Motor neuron (in vitro differentiated cells): ENCODE measurements at places on chromosomes 1 and 21.

DNA sequence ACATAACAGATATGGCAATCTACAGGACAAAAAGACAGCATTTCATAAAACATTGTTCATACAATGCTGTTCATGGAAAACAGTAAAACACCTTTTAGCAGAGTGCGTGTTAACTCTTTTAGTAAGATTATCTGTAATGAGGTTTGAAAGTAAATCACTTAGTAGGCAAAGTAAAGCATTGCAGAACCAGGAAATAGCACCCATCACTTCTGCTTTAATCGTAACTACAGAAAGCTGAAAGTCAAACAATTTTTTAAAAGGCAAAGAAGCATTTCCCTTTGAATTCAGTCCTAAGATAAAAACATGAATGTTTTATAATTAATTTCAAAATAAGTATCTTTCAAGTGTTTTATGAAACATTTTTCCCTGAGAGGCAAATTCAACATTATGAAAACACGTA lies 63.3 kb upstream of the RNF11 start:
- ATAC-seq = no peak

- no peak for ATAC-seq
These were observed 35.5 kb downstream of the IFNAR1 start for GRCh38 chr21:33360281-33360680.

GRCh38 chr1:19465123-19465522 lies 20.2 kb downstream of the CAPZB start:
- ATAC-seq = peak; percentile 19

GRCh38 chr21:27694667-27695066 lies 727.8 kb upstream of the ADAMTS5 start:
- ATAC-seq = no peak

GRCh38 chr1:109892561-109893368 lies 17.9 kb upstream of the CSF1 start:
- no peak for ATAC-seq

DNA sequence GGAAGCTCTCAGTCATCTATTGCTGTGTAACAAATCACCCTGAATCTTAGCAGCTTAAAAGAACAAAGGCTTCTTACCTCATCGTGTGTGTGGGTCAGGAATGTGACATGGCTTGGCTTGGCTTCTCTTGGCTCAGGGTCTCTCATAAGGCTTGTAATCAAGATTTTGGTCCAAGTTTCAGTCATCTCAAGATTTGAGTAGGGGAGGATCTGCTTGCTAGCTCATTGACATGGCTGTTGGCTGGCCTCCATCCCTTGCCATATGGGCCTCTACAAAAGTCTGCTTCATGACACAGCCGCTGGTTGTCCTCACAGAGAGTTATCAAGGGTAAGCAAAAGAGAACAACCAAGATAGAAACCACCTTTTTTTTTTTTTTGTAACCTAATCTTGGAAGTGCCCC lies 207.7 kb downstream of the PTPRC start:
- ATAC-seq = no peak

GRCh38 chr1:38831731-38832369 lies 27.7 kb downstream of the RRAGC start:
- ATAC-seq = no peak

DNA sequence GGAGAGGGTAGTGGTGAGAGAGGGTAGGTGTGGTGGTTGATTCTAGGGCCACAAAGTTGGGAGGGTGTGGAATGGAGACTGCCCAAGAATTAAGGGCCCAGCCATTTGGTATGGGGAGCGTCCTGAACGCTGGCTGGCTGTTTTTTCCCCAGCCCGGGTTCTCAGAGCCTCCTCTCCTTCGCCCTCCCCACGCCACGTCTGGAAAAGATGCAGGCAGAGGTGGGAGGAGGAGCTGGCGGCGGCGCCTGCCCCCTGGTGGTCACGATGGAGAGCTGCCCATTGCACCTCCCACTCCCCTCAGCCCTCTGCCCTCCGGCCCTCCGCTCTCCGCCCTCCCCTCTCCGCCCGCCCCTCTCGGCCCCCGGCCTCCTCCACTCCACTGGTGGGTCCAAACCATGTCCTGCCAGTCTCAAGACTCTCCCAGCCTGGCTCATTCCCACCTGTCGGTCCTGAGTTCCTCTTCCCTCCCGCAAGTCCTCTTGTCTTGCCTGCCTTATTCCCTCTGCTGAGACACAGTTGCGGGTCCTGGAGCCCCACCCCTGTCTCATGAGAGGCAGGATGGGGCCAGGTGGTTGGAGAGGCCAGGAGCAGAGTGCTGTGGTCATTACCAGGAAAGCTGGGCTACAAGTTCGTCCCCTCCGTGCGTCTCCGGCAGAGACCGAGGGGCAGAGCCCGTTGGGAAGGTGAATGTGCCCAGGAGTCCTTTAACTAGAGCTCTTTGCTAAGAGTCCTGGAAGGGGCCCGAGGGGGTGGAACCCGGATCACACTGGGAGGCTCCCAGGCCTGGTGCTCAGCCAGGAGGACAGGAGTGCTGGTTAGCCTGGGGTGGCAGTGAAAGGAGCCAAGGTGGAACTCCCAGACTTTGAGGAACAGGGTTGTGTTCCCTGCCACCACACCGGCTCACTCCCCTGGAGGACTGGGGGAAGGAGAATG lies 22.6 kb downstream of the ETNK2 start:
- ATAC-seq = peak; percentile 82

GRCh38 chr1:223704921-223705878 lies 7.1 kb upstream of the CAPN2 start:
- no peak for ATAC-seq

DNA sequence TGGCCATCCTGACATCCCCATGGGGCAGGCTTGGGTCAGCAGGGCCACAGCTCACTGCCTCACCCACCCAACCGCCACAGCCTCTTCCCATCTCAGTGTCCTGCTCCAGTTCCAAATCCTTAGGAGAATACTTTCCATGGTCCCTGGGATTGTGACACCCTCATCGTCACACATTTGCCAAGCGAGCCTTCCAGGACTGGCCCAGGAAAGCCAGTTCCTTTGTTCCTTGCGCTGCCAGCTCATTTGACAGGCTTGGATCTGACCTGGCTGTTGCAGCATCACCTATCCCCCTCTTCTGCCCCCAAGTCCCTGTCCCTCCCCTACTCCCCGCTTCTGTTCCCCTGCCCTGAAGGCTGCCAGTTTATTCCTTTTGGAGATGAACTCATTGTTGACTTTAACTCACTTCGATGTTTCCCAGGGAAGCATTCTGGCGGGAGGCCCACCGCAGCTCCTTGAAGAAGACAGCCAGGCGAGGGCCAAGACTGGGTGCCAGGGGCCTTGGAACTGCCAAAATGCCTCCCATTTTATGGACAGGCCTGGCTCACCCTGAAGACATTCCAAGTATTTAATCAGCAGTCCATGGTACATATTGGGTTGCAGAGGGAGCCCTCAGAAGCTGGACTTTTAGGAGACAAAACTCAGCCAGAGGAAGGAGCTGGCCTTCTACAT lies 10.2 kb upstream of the GNL2 start:
- ATAC-seq = no peak

GRCh38 chr1:101451888-101452287 lies 215.1 kb downstream of the S1PR1 start:
- no peak for ATAC-seq

GRCh38 chr1:155037043-155037442 lies 3.4 kb downstream of the DCST1 start:
- ATAC-seq = no peak

DNA sequence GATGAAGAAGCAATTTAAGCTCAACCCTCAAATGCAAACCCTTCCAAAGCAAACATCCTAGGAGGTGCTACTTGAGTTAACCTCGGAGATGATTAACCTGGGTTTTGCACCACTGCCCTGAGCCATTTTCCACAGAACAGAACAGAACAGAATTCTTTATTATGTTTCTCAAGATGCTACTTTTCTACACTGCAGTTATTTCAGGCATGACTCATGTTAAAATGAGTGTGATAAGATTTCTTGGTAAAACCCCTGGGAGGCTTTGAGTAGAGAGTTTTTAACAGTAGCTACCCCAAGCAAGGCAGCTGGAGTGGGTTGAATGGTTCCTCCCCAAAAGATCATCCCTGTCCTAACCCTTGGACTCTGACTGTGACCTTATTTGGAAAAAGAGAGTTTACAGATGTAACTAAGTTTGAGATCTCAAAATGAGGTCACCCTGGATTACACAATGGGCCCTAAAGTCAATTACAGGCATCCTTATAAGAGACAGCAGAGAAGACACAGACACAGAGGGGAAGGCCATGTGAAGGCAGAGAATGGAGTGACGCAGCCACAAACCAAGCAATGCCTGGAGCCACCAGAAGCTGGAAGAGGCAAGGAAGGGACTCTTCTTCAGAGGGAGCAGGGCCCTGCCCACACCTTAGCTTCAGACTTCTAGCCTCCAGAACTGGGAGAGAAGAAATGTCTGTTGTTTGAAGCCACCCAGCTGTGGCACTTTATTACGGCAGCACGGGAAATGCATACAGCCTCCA lies 153.4 kb downstream of the ETS2 start:
- ATAC-seq = no peak

GRCh38 chr1:187264995-187265602 lies 436.4 kb downstream of the PLA2G4A start:
- peak; percentile 90 for ATAC-seq
